Naive thymus-derived CD4-positive, alpha-beta T cell (primary cell): ENCODE measurements at places on chromosomes 5 and 9.

DNA sequence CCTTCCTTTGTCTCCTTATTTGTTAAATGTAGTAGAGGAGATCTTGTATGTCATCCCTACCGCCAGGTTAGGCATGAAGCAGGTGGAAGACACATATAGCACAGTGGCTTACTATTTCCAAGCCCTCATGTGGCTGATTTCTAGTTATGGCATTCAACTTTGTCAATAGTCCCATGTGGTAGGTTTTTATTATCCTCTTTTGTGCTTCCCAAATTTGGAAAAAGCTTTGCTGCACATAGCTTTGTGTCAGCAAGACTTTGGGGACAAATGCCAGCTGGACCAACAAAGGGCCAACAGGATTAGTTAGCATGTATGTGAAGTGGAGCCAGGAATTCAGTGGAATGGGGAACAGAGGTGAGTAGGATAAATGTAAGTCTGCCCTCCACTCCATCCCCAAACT, 276.3 kb downstream of the PSAT1 start:
- DNase-seq: no peak

GRCh38 chr9:109369285-109369684, 48.4 kb upstream of the EPB41L4B start:
- DNase-seq: no peak

- DNase-seq: no peak
These were observed 258.7 kb upstream of the ACTBL2 start for GRCh38 chr5:57741336-57741735.

DNA sequence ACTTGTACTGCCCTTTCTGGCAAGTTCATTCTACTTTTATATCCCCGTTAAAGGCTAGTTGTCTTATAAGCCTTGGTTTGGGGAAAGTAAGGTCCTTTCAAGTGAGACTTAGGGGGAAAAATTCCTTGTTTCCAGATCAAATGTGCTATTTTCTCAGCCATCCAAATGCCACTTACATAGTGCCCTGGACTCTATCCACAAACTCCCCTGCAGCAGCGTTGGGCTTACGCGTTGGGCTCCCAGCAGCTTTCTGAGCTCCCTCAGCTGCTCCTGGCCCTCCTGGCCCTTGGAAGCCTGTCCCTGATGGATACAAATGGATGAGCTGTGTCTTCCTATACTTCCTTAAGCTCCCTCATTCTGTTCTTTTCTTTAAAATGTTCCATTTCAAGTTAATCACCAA, 279.2 kb upstream of the PANK3 start:
- no peak for DNase-seq

DNA sequence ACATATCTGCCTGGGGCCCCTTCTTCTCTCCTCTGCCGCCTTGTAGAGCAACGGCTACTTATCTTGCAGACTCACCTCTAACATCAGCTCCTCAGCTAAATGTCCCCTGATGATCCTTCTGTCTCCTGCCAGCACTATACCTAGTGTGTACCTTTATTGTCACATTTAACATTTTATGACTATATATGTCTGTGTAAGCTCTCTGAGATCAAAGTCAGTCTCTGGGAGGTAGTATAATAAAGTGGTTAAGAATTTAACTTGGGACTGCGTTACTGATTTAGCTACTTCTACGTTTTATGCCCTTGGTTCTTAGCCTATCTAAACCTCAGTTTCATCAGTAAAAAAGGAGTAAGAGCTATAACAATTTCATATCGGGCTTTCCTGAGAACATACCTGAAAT, 2.2 kb downstream of the TMED7 start:
- no peak for DNase-seq

DNA sequence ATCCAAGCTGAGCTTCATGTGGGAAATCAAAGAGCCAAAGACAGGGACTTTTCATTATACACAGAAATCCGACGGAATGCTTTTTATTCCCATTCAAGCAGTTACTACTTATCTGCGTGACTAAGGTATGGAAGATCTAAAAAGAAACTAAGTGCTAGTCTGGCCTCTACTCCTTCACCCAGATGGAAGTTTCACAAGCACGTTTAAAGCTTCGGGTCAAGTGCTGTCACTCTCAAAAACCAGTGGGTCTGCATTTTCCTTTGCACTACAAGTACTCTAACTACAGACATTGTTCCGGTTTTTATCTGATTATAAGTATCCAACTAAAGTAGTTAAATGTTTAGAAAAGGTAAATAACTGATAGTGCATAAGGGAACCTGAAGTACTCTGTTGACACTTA, 13.7 kb upstream of the MTAP start:
- DNase-seq: no peak

GRCh38 chr5:39423331-39423751, 1.4 kb downstream of the DAB2 start:
- no peak for DNase-seq

DNA sequence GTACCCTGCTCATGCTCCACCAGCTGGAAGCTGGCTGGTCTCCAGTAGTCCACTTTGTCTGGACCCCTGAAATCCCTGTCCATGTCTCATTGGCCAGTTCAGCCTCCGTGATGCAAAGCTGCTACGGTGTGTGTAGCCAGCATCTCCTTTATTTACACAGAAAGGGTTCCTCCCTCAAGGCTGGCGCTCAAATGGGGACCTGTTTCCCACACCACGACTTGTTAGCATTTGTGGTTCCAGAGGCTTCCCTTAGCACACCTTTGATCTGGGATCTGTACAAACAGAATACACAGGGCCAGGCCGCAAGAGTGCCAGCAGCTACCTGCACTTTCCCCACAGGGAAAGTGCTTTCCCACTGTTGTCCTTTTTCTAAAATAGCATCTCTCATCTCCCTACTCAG, 5.7 kb upstream of the SMU1 start:
- DNase-seq: no peak

- DNase-seq: no peak
These were observed 59.7 kb upstream of the TRPC7 start for GRCh38 chr5:136424835-136425584.

DNA sequence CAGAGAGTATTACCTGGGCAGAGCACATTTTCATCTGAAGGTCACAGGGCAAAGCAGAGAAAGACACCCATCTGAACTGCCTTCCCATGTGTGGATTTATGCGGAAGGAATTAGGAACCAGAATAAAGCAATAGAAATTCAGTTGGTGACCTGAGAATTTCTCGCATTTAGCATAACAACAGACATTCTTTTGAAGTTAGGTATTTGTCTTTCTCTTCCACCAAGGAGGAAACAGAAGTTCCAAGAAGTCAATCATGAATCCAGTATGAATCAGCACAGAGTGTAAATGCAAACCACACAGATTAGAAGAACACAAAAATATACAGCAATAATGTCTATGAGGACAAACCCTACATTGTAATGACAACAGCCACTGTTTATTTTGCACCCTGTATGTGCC, 515.2 kb upstream of the BRINP1 start:
- no peak for DNase-seq

- DNase-seq: no peak
These were observed 1.1 kb upstream of the OBP2B start for GRCh38 chr9:133210202-133210532.

DNA sequence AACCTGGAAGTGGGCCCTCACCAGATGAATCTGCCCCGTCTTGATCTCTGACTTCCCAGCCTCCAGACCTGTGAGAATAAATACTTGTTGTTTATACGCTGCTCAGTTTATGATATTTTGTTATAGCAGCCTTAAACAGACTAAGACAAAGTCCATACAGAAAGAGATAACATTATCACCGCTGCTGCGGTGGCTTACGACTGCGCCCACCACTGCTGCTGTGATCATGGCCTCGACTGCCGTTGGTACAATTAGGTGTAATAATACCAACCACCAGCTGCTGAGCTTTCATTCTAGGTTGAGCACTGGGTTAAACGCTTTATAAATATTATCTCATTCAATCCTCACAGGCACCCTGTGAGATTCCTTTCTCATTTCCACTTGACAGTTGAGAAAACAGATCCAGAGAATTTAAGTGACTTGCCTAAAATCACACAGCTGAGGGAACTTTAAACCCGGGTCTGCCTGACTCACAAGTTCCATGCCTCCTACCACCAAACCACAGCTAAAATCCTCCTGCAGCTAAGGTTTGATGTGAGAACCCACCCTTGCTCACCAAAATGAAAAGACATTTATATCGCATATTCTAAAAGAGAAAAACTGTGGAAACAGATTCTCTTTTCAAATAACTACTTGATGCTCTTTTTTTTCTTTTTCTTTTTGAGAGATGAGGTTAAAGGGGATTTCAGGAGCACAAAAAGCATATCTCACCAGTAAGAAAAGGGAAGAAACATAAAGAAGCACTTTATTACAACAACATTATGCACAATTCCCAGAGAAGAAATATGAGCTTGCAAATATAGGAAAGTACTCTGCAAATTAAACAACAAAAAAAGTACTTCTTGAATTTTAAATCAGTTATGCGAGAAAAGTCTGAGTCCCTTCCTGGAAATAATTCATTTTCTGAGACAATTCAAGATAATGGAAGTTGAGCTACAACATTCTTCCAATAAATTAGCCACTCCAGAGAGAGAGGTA, 23.9 kb downstream of the GOLM1 start:
- no peak for DNase-seq
